ENCODE measurements at places on chromosomes 3 and 15. TPM values are rescaled to one million over a fixed set of nuclear protein-coding genes. Genes with fewer than 3 reads are reported as not detected.

SAMD7 gene
- not detected for total RNA-seq

C2CD4A gene
- 0.09 TPM for total RNA-seq

PTH1R gene
- total RNA-seq = not detected

FBXL22 gene
- total RNA-seq = 0.17 TPM

XRN1 gene
- total RNA-seq = 45.3 TPM

SLC2A2 gene
- total RNA-seq = not detected

HEXA gene
- total RNA-seq = 129 TPM

HGD gene
- 0.65 TPM for total RNA-seq

CPN2 gene
- not detected for total RNA-seq

C3orf70 gene
- total RNA-seq = not detected

PRTG gene
- total RNA-seq = 11.4 TPM

KAT2B gene
- total RNA-seq = 2.5 TPM

CTXND1 gene
- not detected for total RNA-seq

- no peak for DNase-seq
Observed at GRCh38 chr3:184075901-184076300, 21.0 kb upstream of the HTR3E start.

GRCh38 chr15:81097116-81097889, 36.8 kb upstream of the CFAP161 start:
- no peak for DNase-seq

GRCh38 chr3:67201026-67201425, 202.9 kb downstream of the KBTBD8 start:
- DNase-seq = no peak

DNA sequence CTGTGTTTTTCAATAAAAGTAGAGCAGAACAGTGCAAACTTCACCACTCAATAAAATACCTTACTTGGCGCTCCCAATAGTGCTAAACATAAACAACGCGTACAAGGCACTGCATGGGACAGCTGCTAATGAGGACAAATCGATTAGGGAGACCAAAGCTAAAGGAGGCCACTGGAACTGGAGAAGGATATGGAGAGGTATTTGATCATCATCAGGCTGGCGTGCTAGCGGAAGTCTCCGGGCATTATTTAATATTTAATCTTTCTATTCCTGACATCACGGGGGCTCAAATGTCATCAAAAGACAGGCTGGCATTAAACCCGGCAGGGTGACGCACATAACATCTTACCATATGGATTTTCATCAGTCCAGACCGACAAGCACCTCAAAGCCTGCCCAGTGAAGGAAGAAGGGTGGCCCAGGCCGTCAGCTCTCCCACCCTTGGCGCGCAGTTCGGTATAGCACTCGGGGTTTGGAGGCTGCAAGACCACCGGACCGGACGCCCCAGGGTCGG, 604 bp downstream of the CCPG1 start:
- no peak for DNase-seq

GRCh38 chr3:72299321-72299802, 514.4 kb upstream of the PROK2 start:
- DNase-seq = no peak

DNA sequence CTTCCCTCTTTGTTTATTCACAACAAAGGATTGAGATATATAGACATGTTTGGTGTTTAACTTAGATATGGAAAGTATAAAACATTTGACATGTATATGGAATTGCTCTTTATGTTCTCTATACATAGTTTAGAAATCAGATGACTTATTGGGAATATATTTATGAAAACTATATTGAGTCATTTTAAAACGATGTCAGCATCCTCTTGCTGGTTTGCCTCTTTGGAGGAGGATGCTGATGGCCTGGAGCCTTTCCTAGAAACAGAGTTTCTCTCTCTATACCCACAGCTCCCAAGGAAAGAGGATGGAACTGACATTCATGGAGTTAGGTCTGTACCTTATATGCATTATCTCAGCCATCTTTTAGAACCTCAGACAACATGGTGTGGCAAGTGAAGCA, 40.3 kb downstream of the ZBTB38 start:
- DNase-seq = no peak

GRCh38 chr3:176009256-176009655, 1150.1 kb downstream of the NAALADL2 start:
- DNase-seq = no peak

- DNase-seq = no peak
Observed at GRCh38 chr15:70556779-70557178, 206.6 kb downstream of the UACA start.

DNA sequence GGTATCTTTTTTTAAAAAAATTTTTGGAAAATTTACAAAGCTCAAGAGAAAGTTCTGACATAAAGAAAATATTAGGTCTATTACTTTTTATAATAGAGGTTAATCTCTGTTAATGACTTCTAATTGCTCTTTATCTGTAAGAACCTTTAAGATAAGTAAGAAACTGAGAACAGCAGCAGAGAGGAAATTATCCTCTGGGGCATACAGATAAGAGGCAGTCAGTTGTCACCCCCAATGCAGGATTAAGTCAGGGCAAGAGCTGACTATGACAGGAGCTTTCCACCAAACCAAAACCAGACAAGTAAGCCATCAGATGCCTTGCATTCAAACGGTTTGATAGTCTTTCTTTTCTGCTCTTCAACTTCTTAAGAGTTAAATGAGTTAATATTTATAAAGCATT, 149.0 kb downstream of the GSK3B start:
- DNase-seq = no peak

DNA sequence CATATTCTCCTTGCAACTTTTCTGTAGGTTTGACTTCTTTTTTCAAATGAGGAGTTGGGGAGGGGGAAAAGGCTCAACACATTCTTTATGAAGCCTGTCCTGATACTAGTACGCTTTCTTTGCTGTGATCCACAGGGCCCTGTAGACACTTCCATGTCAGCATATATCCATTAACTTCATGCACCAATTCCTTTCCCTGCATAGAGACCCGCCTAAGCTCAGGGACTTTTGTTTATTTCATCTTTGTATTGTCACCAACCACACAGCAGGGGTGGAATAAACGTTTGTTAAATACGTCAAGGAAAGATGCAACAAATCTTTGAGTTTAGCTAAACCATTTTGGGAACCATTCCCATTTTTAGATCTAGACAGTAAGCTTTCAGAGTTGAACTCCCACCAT, 43.0 kb upstream of the GK5 start:
- DNase-seq = no peak

- DNase-seq = no peak
Observed at GRCh38 chr3:135495891-135496290, 469.6 kb upstream of the PPP2R3A start.

DNA sequence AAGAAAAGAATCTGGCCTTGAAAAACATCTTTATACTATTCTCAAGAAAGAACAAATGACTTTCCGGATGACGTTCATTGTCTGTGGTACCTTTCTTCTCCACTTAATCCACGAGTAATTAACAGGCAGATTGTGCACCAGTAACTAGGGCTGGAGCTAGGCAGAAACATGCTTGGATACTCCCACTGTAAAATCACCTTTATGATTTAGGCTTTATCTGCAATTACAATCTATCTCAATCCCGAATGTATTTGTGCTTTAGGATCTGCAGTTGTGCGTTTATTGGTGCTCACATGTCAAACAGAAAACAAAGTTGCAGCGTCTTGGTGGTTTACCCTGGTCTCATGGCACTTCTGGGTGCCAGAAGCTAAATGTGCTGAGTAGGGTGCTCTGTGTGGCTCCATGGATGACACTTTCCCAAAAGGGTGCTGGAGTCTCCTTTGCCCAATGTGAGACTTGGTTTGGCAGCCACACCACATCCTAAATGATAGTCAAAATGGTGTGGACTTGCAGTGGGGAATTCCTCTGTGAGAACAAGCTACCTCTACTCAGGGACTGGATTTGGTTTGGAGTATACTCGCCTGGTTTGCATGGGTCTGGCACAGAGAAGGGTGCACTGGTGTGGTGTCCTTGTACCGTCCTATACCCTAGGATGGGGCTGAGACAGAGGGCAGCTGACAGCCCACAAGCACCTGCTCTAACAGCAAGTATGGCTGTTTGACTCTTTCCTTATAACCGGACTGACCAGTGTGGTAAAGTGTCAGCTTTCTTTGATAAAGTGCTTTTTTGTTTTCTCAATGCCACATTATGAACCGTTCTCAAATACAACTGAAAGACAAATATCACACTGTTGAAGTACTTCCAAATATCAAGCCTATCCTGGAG, 7.7 kb downstream of the SERP1 start:
- no peak for DNase-seq

- DNase-seq = no peak
Observed at GRCh38 chr3:52529376-52530333, 4.0 kb downstream of the NT5DC2 start.

DNA sequence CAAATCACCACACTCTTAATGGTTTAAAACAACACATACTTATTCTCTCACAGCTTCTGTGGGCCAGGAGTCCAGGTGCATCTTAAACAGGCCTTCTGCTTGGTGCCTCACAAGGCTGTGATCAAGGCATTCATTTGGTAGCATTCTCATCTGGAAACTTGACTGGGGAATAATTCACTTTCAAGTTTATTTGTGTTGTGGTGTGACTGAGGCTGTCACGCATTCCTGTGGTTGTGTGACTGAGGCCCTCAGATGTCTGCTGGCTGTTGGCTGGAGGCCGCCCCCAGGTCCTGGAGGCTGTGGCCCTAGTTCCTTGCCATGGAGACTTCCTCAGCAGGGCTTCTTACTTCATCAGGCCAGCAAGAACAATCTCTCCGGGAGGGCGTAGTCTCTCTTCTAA, 16.9 kb upstream of the FAM3D start:
- no peak for DNase-seq

GRCh38 chr3:171748064-171748924, 62.0 kb downstream of the PLD1 start:
- DNase-seq = no peak

- DNase-seq = no peak
Observed at GRCh38 chr3:30664884-30665283, 58.5 kb downstream of the TGFBR2 start.
